ENCODE measurements at places on chromosomes 3 and 15.
A peak's percentile ranks its signal among the peaks of the same experiment; 100 is the strongest.

GRCh38 chr3:123447416-123447748 lies 1.5 kb downstream of the ADCY5 start:
- no peak for DNase-seq

DNA sequence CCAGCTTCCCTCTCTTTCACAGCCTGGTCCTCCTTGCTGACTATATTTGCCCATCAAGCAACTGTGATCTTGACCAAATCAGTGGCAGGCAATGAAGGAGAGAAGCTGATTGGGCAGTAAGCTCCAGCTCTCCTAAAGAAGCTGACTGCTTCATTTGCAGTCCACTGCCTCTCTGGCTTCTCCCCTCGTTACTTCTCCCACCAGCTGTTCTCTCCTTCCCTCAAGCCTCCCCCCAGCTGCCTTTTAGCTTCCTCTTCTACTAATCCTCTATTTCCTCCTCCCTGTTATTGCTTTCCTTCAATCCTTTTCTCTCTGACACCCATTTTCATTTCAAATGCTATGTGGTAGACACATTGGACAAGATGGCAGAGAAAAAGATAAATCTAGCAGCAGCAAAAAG lies 474.7 kb upstream of the UBE2E2 start:
- no peak for DNase-seq

DNA sequence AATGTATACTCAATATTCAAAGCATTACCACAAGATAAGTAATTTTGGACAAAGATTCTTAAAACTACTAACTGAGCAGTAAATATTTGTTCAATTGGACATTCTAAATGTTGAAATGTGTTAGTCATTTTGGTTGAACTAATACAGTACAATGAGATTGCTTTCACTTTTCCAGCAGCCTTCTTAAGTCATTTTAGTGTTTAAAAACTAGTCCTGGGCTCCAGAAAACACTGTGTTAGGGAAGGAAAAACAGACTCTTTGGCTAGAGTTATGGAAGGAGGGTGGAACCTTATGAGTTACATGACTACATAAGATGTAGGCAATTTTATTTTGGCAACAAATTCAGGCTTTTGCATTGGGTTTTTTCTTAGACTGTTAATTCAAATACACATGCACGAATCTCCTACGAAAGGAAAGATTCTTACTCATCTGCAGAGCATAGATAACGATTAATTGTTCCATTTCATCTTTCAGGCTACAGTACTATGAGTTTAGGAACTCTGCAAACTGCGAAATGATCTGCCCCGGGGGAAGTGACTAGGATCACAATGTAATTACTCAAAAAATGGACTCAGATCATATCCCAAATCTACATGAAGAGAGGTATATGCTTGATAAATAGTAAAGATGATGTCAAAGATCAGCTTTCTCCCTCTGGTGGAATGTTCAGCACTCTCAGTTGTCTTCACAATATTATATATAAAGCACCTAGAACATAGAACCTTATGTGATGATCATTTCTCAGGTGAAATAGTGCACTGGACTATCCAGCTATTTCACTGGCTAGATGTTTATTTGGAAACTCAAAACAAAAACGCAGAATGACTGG lies 492.8 kb upstream of the MDFIC2 start:
- DNase-seq: peak; percentile 48

DNA sequence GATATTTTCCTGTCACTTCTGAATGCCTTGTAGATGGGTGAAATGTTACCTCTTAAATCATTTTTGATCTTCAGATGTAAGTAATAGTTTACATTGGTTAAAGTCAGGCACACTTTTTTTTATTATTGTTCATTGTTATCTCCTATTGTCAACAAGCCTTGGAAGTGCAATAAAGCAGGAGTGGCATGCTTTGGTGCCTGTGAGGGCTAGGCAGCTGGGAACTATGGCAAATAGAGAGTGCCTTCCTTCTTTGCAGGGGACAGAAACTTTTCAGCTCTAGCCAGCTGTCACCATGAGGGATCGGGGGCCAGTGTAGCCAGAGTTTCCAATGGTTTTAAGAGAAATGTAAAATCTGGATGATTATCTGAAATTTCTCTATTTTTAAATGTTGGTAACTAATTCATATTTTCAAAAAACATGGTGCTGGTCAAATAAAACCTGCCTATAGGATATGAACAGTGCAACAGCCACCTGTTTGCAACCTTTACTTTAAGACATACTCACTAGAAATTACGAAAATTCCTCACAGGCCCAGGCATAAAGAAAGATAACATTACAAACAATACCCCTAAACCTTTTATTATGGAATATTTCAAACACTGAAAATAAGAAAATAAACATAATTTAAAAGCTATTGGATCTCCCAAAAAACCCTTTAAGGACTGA lies 9.1 kb upstream of the SELENOK start:
- no peak for DNase-seq

- DNase-seq: peak; percentile 22
Measured at GRCh38 chr15:53193149-53193548, 403.0 kb upstream of the ONECUT1 start.

DNA sequence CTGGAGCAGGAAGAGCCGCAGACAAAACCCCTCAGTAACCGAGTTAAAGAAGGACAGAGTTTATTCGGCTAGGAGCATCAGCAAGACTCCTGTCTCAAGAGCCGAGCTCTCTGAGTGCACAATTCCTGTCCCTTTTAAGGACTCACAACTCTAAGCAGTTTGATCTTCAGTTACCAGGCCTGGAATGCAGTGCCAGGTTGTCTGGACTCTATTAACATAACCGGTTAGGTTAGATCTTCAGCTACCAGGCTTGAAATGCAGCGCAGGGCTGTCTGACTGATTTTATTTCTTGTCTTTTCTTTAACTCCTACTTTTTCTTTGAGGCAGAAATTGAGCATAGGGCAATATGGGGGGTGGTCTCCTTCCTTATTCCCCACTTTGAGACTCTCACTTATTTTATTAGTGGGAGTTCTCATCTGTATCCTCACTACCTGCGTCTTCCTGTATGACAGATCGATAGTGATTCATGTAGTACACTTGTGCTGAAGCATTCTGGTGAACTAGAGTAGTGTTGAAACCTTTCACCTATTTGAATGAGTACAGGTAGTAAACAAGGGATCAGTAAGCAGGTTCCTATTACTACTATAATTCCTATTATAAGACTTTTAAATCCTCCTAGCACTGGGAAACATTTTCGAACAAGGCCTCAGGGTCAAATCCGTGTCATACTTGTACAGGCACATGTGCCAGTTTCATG lies 325.0 kb downstream of the CGGBP1 start:
- DNase-seq: no peak

DNA sequence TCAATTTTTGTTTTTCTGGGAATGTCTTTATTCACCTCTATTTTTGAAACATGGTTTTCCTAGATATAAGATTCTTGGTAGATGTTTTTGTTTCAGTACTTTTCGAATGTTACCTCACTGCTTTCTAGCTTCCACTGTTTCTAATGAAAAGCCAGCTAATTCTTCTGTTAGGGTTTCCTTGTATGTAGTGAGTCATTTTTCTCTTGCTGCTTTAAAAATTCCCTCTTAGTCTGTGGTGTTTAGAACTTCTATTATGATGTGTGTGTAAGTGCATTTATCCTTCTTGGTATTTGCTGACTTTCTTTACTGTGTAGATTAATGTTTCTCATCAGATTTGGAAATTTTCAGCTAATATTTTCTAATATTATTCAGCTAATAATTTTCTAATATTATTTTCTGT lies 151.1 kb upstream of the OSTN start:
- DNase-seq: no peak

GRCh38 chr3:43214616-43215015 lies 71.7 kb upstream of the SNRK start:
- DNase-seq: no peak

DNA sequence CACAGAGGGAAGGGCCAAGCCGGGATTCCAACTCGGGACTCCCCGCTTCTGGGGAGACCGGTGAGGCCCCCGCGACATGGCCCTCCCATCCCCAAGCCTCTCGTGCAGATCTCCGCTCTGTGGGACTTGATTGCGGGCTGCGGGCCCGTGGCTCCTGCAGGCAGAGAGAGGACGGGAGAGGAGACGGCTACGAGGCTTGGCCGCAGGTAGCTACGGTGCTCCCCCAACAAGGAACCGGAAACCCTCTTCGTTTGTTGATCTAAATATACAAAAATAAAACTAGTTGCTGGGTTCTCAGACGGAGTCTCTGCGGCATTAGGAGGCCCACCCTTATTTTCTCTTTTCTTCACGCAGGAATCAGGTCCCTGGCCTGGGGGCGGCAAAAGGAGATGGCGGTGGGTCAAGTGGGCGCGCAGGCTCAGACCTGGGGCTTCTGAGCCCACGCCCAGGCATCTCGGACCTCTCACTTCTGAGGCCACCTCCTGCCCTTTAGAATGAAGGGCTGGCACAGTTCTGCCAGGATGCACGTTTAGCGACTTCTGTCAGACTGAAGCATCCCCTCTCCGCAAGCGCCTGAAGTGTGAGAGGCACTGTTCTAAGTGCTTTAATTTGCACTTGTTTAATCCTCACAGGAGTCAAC lies 10.9 kb downstream of the GNB5 start:
- no peak for DNase-seq

Data from cardiac fibroblast (primary cell).